NCI-H510A (cell line): ENCODE measurements at places on chromosomes 7 and 10.

- no peak for DNase-seq
Measured at GRCh38 chr7:20343941-20344340, 13.2 kb downstream of the ITGB8 start.

- DNase-seq = peak; percentile 52
Measured at GRCh38 chr7:29332042-29332811, 137.7 kb downstream of the CHN2 start.

DNA sequence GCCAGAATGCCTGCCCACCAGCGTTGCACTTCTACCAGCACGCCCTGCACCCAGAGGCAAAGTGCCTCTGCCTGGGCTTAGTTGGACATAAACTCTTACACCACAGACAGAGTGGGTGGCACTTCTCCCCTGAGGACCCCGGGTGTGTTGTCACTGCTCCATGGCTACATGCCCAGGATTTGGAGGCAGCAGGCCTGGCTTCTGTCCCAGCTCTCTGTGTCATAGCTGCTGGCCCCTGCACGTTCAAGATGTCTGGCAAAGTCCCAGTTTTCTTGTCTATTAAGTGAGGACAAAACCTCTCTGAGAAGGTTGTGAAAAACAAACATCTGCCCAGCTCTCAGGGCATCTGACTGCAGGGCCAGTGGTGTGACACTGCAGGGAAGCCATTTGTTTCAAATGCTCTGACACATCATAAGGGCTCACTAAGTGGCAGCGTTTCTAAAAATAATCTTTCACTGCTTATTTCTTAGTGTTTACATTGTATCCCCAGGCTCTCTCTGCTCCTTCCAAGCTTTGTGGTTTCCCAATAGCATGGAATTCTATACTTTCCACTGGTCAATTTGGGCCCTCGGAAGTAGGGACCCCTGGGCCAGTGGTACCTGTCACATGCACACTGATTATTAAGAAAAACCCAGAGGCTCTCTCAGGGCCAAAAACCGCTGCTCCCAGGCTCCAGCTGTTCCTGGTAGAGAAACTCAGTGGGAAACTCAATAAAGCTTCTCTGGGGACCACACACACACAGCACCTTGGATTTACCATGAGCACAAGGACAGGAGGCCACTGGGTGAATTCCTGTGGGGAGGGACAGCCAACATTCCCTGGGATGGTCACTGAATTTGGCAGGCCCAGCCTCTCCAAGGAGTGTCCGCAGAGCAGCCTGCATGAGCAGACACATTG lies 86.2 kb upstream of the ANLN start:
- DNase-seq = no peak

DNA sequence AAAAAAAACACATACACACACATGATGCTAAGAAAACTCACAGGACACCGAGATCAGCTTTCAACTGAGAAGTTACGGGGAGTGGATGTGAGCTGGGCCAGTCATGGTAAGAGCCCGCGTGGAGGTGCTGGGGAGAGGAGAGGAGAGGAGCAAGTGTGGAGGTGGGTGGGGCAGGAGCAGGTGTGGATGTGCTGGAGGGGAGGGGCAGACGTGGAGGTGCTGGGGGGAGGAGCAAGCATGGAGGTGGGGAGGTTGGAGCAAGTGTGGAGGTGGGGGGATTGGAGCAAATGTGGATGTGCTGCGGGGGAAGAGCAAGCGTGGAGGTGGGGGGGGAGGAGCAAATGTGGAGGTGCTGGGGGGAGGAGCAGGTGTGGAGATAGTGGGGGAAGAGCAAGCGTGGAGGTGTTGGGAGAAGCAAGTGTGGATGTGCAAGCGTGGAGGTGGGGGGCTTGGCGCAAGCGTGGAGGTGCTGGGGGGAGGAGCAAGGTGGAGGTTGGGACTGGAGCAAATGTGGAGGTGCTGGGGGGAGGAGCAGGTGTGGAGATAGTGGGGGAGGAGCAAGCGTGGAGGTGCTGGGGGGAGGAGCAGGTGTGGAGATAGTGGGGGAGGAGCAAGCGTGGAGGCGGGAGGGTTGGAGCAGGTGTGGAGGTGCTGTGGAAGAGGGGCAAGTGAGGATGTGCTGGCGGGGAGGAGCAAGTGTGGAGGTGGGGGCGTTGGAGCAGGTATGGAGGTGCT lies 24.5 kb upstream of the NCAPG2 start:
- no peak for DNase-seq

DNA sequence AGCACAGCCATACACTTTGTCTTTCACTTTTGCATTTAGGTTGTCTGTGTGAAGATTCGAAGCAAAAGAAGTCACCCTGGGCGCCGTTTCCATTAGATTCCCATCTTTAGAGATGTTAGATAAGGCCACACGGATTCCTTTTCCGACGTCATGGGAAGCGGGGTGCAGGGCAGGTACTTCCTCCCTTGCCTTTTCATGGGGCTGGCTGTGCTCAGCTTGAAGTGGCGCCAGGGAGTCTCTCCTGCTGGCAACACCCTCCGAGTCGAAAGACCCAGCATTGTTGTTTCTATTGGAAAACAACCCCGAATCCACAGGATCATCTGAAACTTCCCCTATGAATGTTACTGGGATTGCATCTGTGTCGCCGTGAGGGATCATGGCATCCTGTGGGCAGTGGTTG lies 246.4 kb upstream of the GRB10 start:
- DNase-seq = no peak

DNA sequence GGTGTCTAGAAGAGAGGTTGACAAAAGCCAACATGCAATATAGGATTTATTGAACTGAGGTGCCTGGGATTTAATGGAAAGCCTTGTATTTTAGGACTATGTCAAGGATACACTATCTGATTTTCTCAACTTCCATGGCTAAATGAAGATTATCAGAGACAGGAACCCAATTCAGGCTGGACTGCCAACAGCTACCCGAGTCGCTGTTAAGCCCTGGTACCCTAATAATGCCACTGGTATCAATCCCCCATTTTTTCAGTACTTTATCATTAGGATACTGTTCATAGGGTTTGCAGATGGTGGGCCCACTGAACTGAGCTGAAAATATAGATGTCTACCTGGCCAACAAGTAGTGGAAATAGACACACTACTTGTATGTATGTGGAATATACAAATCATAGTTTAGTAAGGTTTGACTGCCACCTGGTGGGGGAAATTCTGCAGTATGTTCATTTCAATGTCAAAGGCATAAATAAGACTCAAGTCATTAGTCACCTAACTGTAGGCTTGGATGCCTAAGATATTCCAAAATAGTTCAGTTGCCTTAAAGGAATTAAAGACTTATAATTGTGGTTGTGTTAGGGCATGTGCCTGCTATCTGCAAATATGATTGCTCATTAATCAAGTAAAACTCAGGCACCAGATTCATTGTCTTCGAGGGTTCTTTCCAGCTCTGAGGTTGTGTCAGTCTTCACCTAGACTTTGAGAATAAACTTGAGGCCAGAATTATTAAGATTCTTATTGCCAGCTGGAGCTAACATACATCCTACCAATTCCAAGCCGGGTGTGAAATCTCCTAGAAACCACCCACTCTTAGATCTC lies 34.1 kb upstream of the NOBOX start:
- DNase-seq = no peak

DNA sequence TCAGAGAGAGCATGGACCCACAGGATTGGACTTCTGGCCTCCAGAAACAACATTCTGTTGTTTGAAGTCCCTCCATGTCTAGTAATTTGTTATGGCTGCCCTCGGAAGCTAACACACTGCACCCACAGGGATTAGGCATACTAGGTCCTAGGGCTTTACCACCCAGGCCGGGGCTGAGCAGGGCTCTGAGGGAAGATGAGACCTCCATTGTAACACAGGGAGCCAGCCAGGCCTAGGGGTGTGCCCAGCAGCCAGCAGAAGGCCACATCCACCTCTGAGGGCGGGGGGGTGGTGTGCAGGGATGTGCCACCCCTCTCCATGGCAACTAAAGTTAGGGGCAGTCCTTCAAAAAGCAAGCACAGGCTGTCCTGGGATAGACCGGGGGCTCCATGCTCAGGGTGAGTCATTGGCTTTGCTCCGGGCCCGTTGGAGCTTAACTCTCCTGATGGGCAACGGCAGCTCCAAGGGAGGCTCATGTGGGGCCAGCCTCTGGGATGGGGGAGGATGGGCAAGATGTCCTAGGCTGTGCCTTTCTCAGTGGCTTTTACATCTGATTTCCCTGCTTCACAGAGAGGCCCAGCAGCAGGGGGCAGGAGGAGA lies 96.6 kb upstream of the GPR26 start:
- DNase-seq = no peak

DNA sequence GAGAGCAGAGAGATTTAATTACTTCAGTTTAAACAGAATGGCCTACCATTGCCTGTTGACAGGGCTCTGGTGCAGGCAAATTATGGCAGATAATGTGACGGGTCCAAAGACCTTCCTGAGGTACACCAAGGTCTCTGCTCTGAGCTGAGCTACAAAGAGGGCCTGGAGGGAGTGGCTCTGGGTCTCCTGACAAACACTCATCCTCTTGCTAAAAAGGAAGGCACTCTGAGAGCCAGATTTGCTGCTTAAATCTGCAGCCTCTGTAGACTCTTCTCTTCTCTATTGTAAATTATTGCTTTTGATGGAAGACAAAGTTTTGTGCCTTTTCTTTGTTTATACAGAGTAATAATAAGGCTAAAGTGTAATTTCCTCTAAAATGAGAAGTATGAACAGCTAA lies 529.5 kb upstream of the FZD8 start:
- DNase-seq = no peak

GRCh38 chr7:131933751-131934289 lies 377.4 kb upstream of the PODXL start:
- DNase-seq = no peak

GRCh38 chr10:28411648-28412047 lies 108.8 kb upstream of the MPP7 start:
- DNase-seq = no peak

DNA sequence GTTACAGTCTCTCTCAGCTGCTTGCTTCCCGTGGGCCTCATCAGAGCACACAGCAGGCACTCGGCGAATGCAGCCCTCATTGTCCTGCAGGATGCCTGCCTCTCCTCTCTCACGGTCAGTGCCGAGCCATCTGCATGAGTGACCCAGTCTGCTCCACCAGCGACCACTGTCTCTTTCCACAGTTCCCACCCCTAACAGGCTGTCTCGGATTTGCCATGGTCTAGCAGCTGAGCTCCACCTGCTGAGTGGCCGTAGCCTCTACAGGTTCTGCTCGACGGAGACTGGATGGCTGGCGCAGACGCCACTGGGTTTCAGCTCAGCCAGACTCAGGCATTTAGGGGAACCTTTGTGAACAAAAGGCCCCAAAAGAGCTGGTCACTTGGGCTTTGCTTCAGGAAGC lies 209.4 kb upstream of the FOXK1 start:
- DNase-seq = no peak

GRCh38 chr7:68733219-68734153 lies 864.8 kb upstream of the AUTS2 start:
- DNase-seq = no peak

DNA sequence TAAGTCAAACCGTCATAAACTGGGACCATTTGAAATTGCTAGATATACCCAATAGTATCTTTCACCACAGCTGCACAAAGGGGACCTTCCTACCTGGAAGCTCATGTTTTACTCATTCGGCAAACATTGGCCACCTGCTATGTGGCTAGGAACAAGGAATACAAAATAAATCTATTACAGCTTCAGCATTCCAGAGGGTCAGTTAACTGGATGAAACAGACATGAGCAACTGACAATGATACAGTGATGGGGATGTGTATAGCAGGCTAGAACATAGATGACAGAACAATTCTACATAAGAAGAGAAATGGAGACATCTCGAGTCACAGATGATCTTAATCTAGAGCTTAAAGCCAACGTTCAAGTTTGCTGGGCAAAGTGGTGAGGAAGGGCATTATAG lies 3.1 kb upstream of the SMURF1 start:
- no peak for DNase-seq

DNA sequence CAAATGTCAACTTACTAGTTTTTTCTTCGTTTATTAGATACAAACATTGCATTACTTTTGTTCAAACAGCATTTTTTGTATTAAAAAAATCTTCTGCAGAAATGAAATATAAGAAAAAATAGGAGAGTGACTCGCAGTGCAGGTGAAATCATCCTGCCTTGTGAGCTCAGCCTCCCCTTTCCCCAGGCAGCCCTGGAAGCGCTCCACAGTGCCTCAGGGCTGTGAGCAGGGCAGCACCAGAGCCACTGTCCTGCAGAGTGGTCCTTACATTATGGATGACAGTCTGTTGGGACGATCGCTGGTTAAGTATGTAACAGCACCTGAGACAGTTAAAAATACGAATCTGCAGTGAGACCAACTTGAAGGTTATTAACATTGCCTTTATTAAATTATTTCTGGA lies 695.4 kb upstream of the POM121L12 start:
- no peak for DNase-seq

GRCh38 chr10:81820418-81820817 lies 54.6 kb upstream of the NRG3 start:
- no peak for DNase-seq

- no peak for DNase-seq
Measured at GRCh38 chr7:27116962-27117886, 13.3 kb downstream of the HOXA4 start.

DNA sequence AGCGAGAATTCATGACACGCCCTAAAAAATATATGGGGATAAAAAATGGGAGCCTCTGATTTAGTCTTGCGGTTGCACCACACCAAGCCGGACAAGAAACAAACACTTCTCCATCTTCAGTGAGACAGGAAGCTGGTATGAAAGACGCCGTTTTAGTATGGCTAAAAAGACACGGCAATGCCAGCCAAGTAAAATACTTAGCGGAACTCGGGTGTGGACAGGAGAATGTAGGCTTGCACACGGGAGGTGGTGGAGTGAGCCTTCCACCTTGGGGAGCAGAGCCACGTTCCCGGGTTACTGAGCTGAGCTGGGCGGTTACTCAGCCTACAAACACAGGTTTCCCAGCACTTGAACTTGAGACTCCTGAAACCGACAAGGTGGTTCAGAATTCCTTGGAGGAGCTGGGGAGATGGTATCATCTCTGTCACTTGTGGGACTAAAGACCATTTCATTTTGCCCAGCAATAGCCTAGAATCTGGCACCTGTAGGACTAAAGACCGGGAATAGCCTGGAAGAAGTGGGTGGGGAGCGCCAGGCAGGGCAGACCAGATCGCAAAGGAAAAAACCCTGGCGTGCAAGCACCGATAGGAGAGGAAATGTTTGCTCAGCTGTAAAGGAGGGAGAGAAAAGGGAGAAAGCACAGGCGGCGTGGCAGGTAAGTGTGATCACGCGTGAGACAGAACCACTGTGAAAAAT lies 34.8 kb upstream of the SEPHS1 start:
- no peak for DNase-seq

DNA sequence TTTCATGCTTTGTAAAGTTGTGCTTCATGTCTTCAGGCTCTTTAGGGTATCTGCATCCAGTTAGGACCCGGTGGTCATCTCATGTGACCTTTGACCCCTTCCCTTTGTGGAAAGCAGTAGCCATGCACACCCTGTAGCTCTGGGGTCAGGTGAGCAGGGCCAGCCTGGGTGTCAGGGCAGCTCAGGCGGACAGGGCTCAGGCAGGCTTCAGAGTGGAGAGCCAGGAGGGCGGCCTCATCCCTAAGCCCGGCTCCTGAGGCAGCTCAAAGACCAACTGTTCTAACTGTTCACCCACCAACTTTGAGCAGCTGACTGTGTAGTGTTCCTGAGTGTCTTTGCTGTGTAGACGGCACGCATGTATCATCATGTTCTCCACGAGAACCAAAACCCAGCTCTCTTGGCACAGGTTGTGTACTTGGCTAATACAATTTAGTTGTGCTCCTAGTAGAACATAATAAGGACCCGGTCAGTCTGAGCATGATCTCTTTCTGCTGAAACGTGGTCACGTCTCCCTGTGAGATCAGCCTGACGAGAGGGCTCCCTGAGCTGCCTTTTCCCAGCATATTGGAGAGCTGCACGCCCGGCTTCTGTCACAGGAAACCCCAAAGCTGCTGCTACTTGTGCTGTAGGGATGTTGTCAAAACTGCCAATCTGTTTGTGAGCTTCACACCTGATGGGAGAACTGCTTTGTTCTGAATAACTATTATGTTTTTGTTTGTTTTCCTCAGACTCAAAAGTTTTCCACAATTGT lies 30.0 kb downstream of the EEPD1 start:
- DNase-seq = no peak
